Spinal cord (tissue), 10 donors: ENCODE measurements at places on chromosomes 1 and 21. TPM values are rescaled to one million over a fixed set of nuclear protein-coding genes. Genes with fewer than 3 reads are reported as not detected.

KLHDC8A gene
- 9.9 TPM for total RNA-seq

CCT3 gene
- 248 TPM for total RNA-seq

COL8A2 gene
- total RNA-seq: 15.1 TPM

OR2L3 gene
- total RNA-seq: 0.11 TPM

CFHR5 gene
- 0.11 TPM for total RNA-seq

MX2 gene
- 3.2 TPM for total RNA-seq

LRRC40 gene
- total RNA-seq: 21.5 TPM

LCE3D gene
- total RNA-seq: not detected

CCDC185 gene
- total RNA-seq: not detected

TFF3 gene
- total RNA-seq: 2.4 TPM

PRKCZ gene
- 63.6 TPM for total RNA-seq

MPZL1 gene
- total RNA-seq: 173 TPM

XPR1 gene
- total RNA-seq: 38.0 TPM

NCMAP gene
- 2.0 TPM for total RNA-seq

CHD5 gene
- 22.0 TPM for total RNA-seq

FBXO2 gene
- total RNA-seq: 19.4 TPM

FHAD1 gene
- total RNA-seq: 3.1 TPM

CD48 gene
- total RNA-seq: 1.1 TPM

IVL gene
- not detected for total RNA-seq

IGFN1 gene
- total RNA-seq: 3.8 TPM

NUF2 gene
- total RNA-seq: 13.2 TPM
